ENCODE measurements at places on chromosomes 11 and 22.

DNA sequence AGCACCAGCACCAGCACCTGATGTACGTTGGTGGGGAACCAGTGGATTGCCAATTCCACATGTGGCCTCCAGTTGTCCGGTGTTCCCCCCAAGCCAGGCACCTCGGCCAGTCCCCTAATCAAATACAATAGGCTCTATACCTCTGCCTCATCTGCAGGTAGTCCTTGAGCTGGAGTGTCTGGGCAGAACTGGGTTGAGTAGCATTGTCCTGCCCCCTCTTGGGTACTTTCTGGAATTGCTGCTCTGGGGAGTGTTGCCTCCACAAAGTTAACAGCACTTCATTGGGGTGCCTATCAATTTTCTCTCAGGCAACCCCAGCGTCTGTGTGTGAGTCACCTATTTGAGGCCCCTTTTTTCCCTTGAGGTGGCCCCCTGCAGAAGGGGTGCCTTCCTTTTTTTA, 413.0 kb upstream of the LARGE1 start:
- DNase-seq: no peak

DNA sequence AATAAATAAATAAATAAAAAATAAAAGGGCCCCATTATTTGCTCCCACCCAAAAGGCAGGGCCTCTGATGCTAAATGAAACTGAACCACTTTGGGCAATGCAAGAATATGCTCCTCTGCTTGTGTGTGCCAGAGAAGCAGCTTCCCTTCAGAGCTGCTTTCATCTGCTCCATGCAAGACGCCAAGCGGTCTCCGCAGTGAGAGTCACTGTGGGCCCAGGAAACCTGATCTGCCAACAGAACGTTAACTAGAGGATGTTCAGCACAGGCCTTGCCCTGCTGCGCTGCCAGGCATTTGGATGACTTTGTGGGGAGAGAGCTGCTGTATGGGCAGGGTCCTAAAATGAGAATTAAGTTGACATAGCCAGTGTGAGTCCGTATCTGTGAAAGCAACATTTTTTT, 43.7 kb upstream of the APOA1 start:
- peak; percentile 57 for DNase-seq

- no peak for DNase-seq
These were observed 420.6 kb upstream of the FAT3 start for GRCh38 chr11:91804042-91804441.

DNA sequence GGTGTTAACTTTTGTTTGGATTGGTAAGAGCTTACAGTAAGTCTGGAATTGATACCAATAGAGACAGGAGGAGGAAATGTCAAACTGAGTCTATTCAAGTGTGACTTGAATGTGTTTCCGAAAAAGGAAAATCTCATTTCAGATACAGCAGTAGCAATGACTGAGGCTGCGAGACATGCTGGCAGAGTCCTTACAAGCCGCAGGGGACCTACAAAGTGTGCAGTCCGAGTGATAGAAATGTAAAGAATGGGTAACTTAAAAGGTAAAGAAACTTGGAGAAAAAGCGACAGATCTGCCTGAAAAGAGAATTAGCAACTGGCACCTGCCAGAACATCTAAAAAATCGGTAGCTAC, 444 bp downstream of the CWF19L2 start:
- DNase-seq: no peak

- DNase-seq: no peak
These were observed 13.1 kb downstream of the PTPN5 start for GRCh38 chr11:18778468-18778867.

DNA sequence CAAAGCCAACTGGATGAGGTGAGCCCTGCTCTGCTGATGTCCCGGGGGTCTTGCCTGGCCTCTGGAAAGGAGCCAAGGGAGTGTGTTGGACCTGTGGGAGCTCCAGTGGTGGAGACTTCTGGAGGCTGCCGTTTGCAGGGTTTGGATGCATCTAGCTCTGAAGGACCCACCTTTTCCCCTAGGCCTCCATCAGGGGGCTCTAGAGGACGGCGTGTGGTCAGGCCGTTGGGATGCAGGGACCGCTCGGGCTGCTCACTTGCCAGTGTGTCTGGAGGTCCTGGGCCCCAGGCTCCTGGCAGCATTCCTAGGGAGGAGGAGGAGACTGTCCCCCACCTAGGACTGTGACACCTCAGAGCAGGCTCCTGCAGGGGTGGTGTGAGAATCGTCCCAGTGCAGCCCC, 58.3 kb downstream of the PRDM11 start:
- no peak for DNase-seq

GRCh38 chr11:123261345-123262106, 66.5 kb upstream of the CLMP start:
- peak; percentile 60 for DNase-seq

GRCh38 chr22:39214006-39214382, 30.8 kb downstream of the PDGFB start:
- no peak for DNase-seq

GRCh38 chr22:50529416-50529896, 356 bp downstream of the TYMP start:
- no peak for DNase-seq

Data from pons (tissue), 1 donor.